ENCODE measurements at places on chromosomes 7 and 10. TPM values are rescaled to one million over a fixed set of nuclear protein-coding genes. Genes with fewer than 3 reads are reported as not detected.
A peak's percentile ranks its signal among the peaks of the same experiment; 100 is the strongest.

DNA sequence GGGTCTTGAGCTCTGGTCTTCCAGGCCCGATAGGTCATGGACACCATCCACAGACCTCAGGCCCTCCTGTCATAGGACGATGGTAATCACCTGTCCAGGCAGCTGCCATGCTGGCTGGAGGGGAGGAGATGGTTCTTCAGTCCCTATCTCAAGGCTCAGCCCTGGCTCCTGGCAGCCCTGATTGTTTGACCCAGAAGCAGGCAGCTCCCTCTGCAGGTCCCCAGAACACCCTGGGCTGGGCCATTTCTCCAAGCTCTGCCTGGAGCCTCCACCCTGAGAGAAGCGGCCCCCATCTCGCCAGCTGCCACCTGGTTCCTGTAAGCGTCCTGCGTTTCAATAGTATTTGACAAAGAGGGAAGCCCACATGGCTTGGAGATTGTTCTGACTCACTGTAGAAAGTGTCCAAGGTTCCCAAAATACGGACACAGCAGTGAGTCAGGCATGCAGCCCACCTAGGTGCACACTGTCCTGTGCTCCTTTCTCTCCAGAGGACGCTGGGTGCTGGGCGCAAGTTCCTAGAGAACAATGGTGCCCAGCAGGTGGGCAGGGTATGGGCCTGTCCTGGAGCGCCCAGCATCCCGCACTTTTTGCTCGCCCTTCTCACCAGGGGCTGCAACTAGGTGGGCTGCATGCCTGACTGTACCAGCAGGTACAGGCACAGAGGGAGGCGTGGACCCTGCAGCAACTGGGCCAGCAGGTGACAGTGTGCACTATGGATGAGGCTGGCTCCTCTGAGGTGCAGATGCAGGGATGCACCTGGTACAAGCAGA is 72.4 kb upstream of the EBF3 start:
- no peak overlapping the region for H3K4me3 ChIP-seq
- H3K27ac ChIP-seq, result no peak overlapping the region
- no peak for DNase-seq
- peaks cover 9% of the 10 kb centered on the region for H3K27me3 ChIP-seq
- H3K36me3 ChIP-seq, result no peaks in the 10 kb centered on the region

CLRN3 gene
- not detected for total RNA-seq

GRCh38 chr7:138208864-138209263 is 132.6 kb downstream of the AKR1D1 start:
- no peaks in the 10 kb centered on the region for H3K36me3 ChIP-seq
- no peak for DNase-seq
- no peaks in the 10 kb centered on the region for H3K27me3 ChIP-seq
- no peak overlapping the region for H3K4me3 ChIP-seq

DNA sequence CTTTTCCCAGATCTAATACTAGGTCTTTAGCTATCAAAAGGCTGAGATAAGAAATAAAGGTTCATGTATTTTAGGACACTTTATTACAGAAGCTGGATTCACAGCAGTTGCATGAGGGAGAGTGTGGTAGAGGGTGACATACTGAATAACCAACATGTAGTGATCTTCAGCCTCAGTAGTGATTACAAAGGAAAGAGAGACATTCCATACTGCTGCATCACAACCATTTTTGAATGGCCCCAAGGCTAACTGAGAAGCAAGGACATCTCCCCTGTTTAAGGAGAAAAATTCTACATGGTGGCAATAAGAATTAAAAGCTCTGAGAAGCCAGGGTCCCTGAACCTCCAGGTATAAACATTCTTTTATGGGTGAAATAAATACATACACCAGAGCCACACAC is 35.3 kb downstream of the COG5 start:
- peak; percentile 57 for DNase-seq
- no peaks in the 10 kb centered on the region for H3K36me3 ChIP-seq
- H3K27ac ChIP-seq, result no peak overlapping the region
- H3K27me3 ChIP-seq, result no peaks in the 10 kb centered on the region

GRCh38 chr7:1537535-1538412 is 7.3 kb downstream of the MAFK start:
- no peaks in the 10 kb centered on the region for H3K27me3 ChIP-seq
- peak; percentile 20 for DNase-seq
- H3K27ac ChIP-seq, result peak overlapping the region; percentile 96
- H3K4me1 ChIP-seq, result peaks cover 36% of the 10 kb centered on the region
- H3K4me3 ChIP-seq, result peak overlapping the region; percentile 68
- peaks cover 12% of the 10 kb centered on the region for H3K36me3 ChIP-seq

IKZF1 gene
- total RNA-seq, result not detected

DNA sequence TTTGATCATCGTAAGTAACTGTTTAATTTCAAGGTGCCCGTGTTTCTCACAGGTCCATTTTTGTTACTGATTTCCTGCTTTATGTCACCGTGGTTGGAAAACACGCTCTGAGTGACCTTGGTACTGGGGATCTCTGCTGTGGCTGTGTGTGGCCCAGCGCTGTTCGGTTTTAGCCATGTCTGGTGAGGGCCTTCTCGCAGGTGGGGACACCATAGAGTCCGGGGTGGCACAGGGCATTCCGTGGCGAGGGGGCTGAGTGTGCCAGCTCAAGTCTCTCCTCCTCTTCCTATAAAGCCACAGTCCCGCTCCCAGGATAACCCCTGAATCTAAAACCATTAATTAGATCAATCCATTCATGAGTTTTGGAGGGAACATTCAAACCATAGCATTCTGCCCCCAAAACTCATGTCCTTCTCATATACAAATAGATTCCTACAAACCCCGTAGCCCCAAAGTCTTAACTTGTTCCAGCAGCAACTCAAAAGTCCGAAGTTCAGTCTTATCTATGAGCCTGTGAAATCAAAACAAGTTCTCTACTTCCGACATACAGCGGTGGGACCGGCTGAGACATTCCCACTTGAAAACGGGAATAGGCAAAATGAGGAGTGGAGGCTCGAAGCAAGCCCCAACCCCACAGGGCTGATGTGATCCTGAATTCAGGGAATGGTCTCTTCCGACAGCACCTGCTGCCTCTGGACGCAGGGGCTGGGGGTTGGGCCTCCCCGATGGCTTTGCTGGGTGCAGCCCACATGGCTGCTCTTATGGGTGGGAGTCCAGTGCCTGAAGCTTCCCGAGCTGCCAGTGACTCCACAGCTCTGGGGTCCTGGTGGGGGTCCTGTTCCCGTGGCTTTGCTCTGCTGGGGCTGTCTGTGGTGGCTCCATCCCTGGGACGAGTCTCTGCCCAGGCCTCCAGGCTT is 55.0 kb upstream of the NKX6-2 start:
- H3K4me3 ChIP-seq, result no peak overlapping the region
- peaks cover 5% of the 10 kb centered on the region for H3K4me1 ChIP-seq

DNA sequence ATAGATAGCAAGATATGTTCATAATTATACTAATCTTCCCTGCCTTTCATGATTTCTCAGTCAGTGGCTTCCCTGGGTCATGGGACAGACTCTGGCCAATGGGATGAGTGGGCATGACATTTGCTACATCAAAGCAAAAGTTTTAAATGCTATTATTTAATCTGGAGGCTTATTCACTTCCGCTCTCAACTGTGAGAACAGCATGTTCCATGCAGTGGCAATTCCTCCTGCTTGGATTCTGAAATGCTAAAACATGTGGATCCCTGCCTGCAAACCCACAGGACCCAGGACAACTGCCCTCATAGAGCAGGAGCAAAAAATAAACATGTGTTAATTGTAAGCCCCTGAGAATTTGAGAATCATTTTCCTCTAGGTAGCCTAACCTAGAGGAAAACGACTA is 1412.4 kb upstream of the CELF2 start:
- no peaks in the 10 kb centered on the region for H3K4me1 ChIP-seq
- H3K27ac ChIP-seq, result no peak overlapping the region
- no peak overlapping the region for H3K4me3 ChIP-seq
- no peaks in the 10 kb centered on the region for H3K27me3 ChIP-seq
- H3K36me3 ChIP-seq, result no peaks in the 10 kb centered on the region

TBX20 gene
- total RNA-seq, result 1.1 TPM

CAMK2B gene
- 1.2 TPM for total RNA-seq

NKX1-2 gene
- total RNA-seq, result 0.86 TPM

GRCh38 chr7:47601119-47601880 is 19.4 kb upstream of the TNS3 start:
- peak overlapping the region; percentile 93 for H3K27ac ChIP-seq
- H3K27me3 ChIP-seq, result no peaks in the 10 kb centered on the region
- H3K4me3 ChIP-seq, result peak overlapping the region; percentile 42
- H3K4me1 ChIP-seq, result peaks cover 55% of the 10 kb centered on the region
- peak; percentile 92 for DNase-seq

DNA sequence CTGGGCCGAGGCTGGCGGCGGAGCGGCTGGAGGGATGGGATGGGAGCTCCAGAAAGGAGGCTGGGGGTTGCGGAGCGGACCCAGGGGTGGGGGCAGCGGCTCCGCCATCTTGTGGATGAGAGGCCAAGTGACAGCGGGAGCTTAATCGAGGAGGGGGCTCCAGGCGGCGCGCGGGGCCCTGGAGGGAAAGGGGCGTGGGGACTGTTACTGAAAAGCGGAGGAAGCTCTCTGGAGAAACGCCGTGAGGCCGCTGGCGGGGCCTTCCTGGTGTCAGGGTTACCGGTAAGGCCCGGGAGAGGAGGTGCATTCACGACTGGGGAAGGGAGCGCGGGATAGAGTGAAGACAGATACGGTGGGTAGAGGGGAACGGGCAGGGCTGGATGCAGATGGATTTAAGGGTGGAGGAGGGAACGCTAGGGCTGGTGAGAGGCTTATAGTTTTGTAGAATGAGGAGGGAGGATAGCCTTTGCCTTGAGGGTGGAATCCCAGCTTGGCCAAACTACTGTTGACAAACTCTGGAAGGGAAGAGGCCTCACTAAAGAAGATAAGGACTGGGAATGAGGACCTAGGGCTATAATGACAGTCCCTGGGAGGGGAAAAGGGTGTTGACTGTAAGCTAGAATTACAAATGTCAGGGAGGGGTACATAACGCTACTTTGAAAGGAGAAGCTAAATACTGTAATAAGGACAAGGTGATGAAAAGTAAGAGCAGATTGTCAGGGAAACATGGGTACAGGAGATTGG is 535 bp downstream of the BTRC start:
- H3K4me1 ChIP-seq, result peaks cover 23% of the 10 kb centered on the region
- DNase-seq, result peak; percentile 19
- no peaks in the 10 kb centered on the region for H3K36me3 ChIP-seq
- H3K27me3 ChIP-seq, result no peaks in the 10 kb centered on the region
- 0 out of 2 replicates have a peak overlapping the region, but pooled peaks have one; percentile 28 for H3K27ac ChIP-seq

AHCYL2 gene
- total RNA-seq, result 9.2 TPM

DNA sequence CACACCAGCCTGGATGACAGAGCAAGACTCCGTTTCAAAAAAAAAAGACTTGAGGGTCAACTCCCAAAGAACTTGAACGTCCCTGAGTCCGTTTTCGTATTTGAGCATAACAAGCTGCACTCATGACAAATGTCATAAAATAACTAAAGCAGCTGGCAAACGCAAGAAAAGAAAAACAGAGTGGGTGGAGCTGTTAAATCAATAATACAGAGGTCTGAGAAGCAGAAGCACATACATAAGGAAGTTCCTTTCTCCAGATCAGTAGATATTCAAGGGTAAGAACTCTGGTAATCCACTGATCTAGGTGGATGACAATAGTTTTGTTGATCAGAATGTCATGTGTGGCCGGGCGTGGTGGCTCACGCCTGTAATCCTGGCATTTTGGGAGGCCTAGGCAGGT is 150.1 kb downstream of the FAM107B start:
- no peak for DNase-seq
- no peak overlapping the region for H3K27ac ChIP-seq
- no peaks in the 10 kb centered on the region for H3K27me3 ChIP-seq
- H3K4me1 ChIP-seq, result no peaks in the 10 kb centered on the region
- no peak overlapping the region for H3K4me3 ChIP-seq
- H3K36me3 ChIP-seq, result no peaks in the 10 kb centered on the region

SPDYE17 gene
- not detected for total RNA-seq

DNA sequence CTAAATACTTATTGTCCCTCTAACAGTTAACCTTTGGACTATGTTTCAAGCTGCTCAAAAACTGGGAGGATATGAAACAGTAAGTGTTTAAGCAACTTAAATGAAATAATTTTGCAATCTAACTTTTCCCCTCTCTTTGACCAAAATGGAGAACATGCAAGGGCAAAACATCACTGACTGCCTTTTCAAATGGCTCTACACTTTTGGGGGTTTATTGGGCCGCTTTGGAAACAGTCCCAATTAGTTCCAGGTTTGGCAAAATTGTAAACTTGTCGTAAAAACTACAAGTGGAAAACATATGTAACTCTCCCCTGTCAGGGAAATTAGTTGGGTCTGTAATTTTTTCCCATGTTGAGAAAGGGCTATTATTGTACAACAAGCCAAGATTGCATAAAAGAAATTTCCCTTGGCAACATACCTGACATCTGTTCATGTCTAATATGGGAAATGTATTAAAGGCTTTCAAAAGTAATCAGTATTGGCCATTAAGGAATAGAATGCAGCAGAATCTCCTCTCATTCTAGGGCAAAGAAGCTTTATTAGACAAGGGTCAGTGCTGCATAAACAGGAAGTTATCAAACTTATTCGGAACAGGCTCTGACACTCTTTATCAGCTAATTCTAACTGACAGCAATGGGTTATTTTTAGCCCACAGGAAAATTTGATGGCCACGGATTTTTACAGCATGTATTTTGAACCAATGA is 157.9 kb downstream of the ARID5B start:
- H3K4me1 ChIP-seq, result peaks cover 9% of the 10 kb centered on the region
- H3K4me3 ChIP-seq, result no peak overlapping the region
- H3K27me3 ChIP-seq, result no peaks in the 10 kb centered on the region
- no peak for DNase-seq
- no peak overlapping the region for H3K27ac ChIP-seq

TFEC gene
- total RNA-seq, result 0.15 TPM

EPO gene
- total RNA-seq, result not detected

- no peaks in the 10 kb centered on the region for H3K4me1 ChIP-seq
- H3K27me3 ChIP-seq, result no peaks in the 10 kb centered on the region
- no peak for DNase-seq
- no peaks in the 10 kb centered on the region for H3K36me3 ChIP-seq
- no peak overlapping the region for H3K27ac ChIP-seq
Observed at GRCh38 chr10:88642209-88642608, 22.0 kb upstream of the LIPF start.

GRCh38 chr10:78320506-78320905 is 286.8 kb downstream of the RPS24 start:
- H3K36me3 ChIP-seq, result no peaks in the 10 kb centered on the region
- DNase-seq, result no peak
- H3K27me3 ChIP-seq, result peaks cover 13% of the 10 kb centered on the region
- peaks cover 12% of the 10 kb centered on the region for H3K4me1 ChIP-seq
- H3K4me3 ChIP-seq, result no peak overlapping the region

- H3K36me3 ChIP-seq, result no peaks in the 10 kb centered on the region
- no peaks in the 10 kb centered on the region for H3K4me1 ChIP-seq
- H3K27me3 ChIP-seq, result peaks cover 44% of the 10 kb centered on the region
- H3K4me3 ChIP-seq, result no peak overlapping the region
Observed at GRCh38 chr10:44890696-44891563, 20.2 kb upstream of the TMEM72 start.

DNA sequence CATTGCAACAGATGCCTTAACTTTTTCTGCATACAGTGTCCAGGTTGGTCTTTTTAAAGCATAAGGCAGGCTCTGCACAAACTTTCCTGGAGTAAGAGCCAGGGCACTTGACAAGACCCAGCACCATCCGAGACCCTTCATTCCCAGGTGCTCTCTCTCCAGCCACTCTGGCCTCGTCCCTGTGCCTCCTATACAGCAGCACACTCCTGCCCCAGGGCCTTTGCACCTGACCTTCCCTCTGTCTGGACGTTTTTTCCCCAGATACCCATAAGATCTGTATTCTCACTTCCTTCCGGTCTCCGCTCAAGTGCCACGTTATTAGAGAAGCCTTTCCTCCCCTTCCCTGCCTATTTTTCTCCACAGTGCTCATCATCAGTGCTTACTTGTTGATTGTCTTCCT is 25.6 kb downstream of the PYROXD2 start:
- H3K4me1 ChIP-seq, result no peaks in the 10 kb centered on the region
- DNase-seq, result no peak
- no peaks in the 10 kb centered on the region for H3K27me3 ChIP-seq
- H3K36me3 ChIP-seq, result no peaks in the 10 kb centered on the region
